ENCODE measurements at places on chromosomes 16 and 17.

DNA sequence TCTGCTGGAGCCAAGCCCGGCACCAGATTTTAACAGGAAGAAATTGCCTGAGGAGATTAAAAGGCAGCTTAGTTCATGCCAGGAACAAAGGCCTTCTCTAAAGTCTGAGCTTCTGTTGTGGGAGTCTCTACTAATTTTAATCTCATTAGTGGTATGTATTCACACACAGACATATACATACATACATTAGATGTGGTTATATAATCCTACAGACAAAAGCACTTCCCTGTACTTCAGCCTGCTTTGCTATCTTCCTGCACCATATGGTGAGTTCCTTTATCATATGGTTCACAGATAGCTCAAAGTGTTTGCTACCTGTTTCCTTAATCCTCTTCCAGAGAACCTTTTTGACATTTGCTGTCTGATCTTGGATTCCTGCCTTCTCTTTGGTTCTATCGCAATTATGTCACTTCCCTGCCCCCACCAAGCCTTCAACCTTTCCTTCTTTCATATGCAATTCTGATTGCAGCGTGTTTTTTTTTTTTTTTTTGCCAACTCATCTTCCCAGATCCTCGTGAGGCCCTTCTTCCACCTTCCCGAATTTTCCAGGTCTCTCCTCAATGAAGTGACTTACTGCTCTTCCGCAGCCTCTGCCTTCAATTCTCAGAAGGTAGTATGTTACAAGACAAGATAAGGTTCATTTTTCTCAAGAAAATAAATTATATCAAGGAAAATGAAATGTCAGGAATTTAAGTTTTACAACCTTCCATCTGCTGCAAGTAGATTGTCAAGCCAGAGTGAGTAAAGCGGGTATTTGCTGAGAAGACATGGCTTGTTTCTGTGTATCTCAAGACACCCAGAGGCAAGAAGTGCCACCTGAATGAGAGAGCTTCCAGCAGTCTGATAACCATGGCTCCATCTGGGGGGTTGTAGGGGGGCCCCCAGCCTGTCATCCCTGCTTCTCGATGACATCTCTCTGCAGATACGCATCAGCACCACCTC is 120.2 kb upstream of the CACNG3 start:
- H3K4me3 ChIP-seq: no peak overlapping the region
- no peak for DNase-seq
- H3K27me3 ChIP-seq: no peaks in the 10 kb centered on the region
- H3K4me1 ChIP-seq: no peaks in the 10 kb centered on the region

- H3K27me3 ChIP-seq: no peaks in the 10 kb centered on the region
- H3K36me3 ChIP-seq: peaks cover 37% of the 10 kb centered on the region
- no peak for DNase-seq
Measured at GRCh38 chr17:4554441-4554996, 665 bp downstream of the MYBBP1A start.

GRCh38 chr16:75019007-75019406 is 20.2 kb downstream of the ZNRF1 start:
- no peak for DNase-seq
- no peaks in the 10 kb centered on the region for H3K4me1 ChIP-seq
- H3K27ac ChIP-seq: no peak overlapping the region
- H3K4me3 ChIP-seq: no peak overlapping the region
- H3K27me3 ChIP-seq: no peaks in the 10 kb centered on the region

GRCh38 chr16:8512941-8513624 is 77.2 kb downstream of the TMEM114 start:
- no peak overlapping the region for H3K27ac ChIP-seq
- no peaks in the 10 kb centered on the region for H3K27me3 ChIP-seq
- DNase-seq: no peak
- no peaks in the 10 kb centered on the region for H3K4me1 ChIP-seq
- no peak overlapping the region for H3K4me3 ChIP-seq

GRCh38 chr16:49502136-49502881 is 128.7 kb downstream of the C16orf78 start:
- no peak for DNase-seq
- no peak overlapping the region for H3K4me3 ChIP-seq
- H3K4me1 ChIP-seq: peaks cover 2% of the 10 kb centered on the region
- H3K27me3 ChIP-seq: no peaks in the 10 kb centered on the region
- no peak overlapping the region for H3K27ac ChIP-seq

DNA sequence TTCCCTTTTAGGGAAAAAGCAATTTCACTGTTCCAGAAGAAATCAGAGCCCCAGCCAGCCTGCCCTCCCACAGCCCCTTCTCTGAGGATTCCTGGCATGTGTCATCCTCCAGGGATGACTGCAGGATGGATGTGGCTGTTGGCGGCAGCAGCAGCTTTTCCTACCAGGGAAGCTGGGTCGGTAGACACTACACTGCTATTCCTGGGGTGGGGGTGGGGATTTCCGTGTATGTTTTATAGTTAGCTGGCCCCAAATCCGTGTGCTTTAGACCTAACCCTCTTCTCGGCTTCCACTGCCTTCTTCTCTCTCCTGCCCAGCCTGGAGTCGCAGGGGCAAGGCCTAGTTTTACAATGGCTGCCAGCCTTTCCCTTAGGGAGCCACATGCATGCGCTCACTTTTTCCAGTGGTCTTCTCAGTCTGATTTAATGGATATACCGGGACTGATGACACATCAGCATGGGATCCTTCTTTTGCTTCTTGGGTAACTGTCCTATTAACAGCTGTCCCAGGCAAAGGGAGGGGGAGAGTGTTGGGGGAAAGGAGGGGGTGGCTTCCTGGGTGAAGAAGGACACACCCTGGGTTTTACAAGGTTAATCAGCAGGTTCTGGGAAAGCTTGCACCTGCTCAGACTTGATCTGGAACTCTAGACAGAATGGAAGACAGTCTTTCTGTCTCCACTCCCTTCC is 2.7 kb upstream of the NFE2L1 start:
- H3K36me3 ChIP-seq: peaks cover under 1% of the 10 kb centered on the region
- H3K4me1 ChIP-seq: peaks cover 18% of the 10 kb centered on the region
- H3K27ac ChIP-seq: no peak overlapping the region
- peaks cover 2% of the 10 kb centered on the region for H3K27me3 ChIP-seq

DNA sequence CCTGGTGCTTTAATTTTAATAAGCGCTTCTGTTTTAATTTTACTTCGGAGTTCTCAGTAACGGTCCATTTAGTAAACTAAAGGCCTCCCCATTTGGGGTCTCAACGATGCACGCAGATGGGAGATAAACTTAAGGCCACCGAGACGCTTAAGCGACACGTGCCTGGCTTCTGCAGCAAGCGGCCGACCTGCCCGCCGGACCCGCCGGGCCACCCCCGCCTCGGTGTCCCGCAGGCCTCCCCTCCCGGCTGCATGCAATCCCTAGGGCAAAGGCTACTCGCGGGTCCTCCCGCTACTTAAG is 592 bp downstream of the GCSH start:
- H3K36me3 ChIP-seq: no peaks in the 10 kb centered on the region
- peak overlapping the region; percentile 75 for H3K27ac ChIP-seq

GRCh38 chr17:63681530-63681929 is 18.4 kb downstream of the LIMD2 start:
- H3K27me3 ChIP-seq: no peaks in the 10 kb centered on the region
- H3K4me3 ChIP-seq: no peak overlapping the region
- DNase-seq: no peak

DNA sequence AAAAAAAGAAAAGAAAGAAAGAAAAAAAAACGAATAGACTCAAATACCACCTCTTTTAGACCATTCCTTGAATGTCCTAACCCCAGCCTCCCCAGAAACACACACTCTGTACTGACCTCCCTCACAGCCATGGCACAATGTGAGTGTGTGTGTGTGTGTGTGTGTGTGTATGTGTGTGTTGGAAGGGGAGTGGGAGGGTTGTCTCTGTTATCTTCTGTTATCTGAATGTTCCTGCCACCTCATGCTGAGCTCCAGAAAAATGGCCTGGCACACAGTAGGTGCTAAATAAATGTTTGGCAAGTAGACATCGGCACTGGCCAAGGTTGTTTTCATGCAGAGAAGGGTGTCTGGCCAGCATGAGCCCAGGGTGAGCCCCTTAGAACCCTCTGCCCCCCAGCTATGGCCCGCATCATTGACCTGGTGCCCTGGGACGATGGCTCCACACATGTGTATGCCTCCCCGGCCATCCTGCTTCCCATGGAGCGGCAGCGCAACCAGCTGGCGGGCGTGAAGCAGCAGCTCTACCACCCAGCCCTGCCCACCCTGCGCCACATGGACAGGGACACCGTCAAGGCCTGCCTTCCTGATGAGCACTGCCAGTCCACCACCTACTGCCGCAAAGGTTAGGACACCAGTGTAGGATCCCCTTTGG is 6.6 kb upstream of the CNGB1 start:
- H3K4me1 ChIP-seq: no peaks in the 10 kb centered on the region
- no peaks in the 10 kb centered on the region for H3K36me3 ChIP-seq
- no peak for DNase-seq
- H3K4me3 ChIP-seq: no peak overlapping the region

DNA sequence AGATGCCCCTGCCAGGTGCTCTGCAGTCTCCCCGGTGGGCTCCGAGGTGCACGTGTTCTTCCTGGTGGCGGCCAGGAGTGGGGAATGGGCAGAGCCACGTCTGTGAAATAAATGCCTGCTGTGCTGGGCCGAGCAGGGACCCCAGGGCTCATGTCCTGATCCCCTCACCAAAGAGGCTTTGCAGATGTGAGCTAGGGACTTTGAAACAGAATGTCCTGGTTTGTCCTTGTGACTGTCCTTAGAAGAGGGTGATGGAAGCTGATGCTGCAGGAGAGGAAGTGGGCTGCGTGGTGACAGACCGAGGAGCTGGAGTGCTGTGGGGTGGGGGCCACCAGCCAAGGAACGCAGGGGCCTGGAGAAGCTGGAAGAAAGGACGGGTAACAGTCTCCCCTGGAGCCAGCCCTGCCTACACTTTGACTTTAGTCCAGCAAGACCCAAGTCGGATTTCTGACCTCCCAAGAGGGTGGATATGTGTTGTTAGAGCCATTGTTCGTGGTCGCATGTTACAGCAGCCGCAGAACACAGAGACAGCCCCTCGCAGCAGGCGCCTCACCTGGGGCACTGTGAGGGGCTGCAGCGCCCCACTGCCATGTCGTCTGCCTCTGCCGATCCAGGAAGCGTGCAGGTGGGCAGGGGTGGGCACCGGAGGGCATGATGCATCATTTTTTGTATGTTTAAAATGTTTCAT is 217.9 kb upstream of the CIBAR2 start:
- H3K27me3 ChIP-seq: no peaks in the 10 kb centered on the region
- peaks cover 64% of the 10 kb centered on the region for H3K4me1 ChIP-seq
- H3K27ac ChIP-seq: no peak overlapping the region
- H3K4me3 ChIP-seq: no peak overlapping the region

- no peaks in the 10 kb centered on the region for H3K27me3 ChIP-seq
- no peaks in the 10 kb centered on the region for H3K36me3 ChIP-seq
- H3K4me1 ChIP-seq: no peaks in the 10 kb centered on the region
Measured at GRCh38 chr16:23279721-23280153, 22.4 kb upstream of the SCNN1B start.

- no peak for DNase-seq
- peaks cover 12% of the 10 kb centered on the region for H3K4me1 ChIP-seq
- H3K27me3 ChIP-seq: peaks cover 4% of the 10 kb centered on the region
Measured at GRCh38 chr17:68594552-68594951, 6.6 kb downstream of the FAM20A start.
